ENCODE measurements at places on chromosomes 11 and 22.

DNA sequence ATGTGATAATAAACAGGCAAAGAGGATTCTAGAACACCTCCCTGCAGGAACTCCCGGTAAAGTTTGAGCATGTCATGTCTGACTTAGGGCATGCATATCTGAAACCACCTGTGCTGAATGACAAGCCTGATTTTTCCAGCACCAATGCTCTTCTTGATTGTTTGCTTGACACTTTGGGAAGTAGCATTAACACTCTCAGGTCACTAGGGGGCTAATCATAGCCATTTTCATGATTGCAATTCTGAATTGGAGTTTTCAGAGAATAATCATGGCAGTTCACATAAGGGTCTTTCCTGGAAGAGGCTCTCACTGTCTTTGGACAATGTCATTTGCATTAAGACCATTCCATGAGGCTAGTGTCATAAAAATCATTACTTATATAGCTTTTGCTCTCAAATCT lies 234.4 kb upstream of the MTNR1B start:
- no peak for DNase-seq

- DNase-seq = no peak
Observed at GRCh38 chr11:66239511-66239910, 28.9 kb upstream of the RAB1B start.

DNA sequence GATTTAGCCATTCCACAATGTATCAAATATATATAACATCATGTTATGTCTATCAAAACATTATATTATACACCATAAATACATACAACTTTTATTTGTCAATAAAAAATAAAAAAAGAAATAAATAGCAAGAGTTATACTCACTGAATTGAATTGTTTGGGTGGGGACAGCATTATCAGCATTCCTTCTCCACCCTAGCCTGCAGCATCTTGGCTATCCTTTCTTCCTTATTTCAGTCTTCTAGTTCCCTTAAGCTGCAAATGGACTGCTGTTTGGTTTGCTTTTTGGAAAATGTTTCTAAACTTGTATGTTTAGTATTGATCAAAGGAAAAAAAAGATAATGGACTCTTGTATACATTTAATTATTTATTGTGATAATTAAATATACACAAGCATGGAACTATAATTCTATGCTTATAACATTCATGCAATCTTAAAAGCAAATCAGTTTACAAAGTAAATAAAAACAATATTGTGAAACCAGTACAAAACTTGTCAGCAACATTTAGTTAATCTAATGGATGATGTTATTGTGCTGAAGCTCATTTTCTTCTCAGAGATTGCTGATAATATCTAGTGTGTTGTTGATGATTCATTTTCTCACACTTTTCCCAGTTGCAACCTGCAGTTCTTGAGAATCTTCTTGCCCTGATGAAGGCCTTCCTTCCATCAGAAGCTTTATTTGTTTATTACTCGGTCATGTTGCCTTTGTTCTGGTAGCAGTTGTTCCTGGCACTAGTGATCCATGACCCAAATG lies 5.0 kb downstream of the ARHGAP42 start:
- no peak for DNase-seq

GRCh38 chr22:48714231-48714630 lies 1113.4 kb downstream of the BRD1 start:
- DNase-seq = no peak

- no peak for DNase-seq
Observed at GRCh38 chr11:34324466-34324865, 33.3 kb downstream of the ABTB2 start.

DNA sequence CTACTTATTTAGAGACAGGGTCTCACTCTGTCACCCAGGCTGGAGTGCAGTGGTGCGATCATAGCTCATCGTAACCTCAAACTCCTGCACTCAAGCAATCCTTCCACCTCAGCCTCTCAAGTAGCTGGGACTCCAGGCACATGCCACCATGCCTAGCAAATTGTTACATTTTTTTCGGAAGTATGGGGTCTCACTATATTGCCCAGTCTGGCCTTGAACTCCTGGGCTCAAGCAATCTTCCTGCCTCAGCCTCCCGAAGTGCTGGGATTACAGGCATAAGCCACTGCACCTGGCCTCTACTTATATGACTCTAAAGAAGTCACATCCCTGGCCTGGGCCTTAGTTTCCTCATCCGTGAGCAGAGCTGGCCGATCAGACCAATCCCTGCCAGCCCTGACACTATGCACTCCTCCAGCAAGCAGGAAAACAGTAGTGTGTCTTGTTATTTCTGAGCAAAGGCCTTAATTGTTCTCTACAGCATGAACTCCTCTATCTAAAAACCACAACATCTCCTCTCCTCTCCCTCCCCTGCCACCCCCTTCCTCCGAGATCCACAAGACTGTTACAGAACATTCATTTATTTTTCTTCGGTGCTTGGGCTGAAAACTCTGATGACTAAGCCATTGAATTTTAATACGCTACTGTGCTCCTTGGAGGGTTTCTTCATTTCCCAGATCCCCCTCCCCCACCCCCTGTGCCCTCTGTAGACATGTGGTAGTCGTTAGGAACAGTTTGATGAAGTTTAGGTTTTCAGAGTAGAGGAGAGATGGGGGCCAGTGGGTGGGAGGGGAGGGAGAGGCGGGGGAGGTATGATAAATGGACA lies 91.5 kb downstream of the ABTB2 start:
- no peak for DNase-seq

- peak; percentile 42 for DNase-seq
Observed at GRCh38 chr11:36258730-36259360, 30.4 kb downstream of the COMMD9 start.

DNA sequence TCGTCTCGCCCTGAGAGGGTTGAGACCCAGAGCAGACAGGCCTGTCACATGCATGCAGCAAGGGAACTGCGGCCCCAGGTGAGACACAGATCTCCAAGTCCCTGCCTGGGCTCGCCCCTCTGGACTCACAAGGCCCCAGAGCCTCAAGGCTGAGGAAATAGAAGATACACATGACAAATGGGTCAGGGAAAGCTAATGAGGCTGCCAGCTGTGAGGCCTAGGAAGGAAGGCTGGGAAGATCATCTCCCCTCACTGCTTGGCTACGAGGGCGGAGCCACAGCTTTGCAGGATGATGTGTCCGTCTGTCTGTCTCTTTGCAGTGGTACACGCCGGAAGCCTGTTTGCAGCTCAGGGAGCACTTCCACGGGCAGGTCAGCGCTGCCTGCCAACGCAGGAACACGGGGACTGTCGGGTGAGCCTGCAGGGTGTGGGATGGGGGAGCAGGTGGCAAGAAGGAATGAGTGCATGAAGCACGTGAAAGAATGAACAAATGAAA lies 4.5 kb downstream of the RAB36 start:
- no peak for DNase-seq

DNA sequence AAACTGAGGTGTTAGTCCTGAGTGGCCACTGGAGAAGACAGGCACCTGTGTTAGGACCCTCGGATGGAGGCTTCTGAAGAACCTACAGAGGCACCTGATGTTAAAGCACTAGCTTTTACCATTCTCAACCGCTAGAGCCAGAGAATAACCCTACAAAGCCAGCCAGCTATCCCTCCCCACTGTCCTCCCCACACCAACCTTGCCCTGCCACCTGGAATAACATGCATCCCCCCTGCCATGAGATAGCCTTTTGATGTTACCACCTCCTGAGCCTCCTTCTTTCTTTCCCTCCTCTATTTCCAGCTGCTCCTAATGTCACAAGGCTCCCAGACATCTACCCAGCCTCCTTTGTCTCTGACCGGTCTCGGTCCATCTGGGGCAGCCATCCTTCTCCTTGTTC lies 28.1 kb downstream of the COMMD9 start:
- no peak for DNase-seq

DNA sequence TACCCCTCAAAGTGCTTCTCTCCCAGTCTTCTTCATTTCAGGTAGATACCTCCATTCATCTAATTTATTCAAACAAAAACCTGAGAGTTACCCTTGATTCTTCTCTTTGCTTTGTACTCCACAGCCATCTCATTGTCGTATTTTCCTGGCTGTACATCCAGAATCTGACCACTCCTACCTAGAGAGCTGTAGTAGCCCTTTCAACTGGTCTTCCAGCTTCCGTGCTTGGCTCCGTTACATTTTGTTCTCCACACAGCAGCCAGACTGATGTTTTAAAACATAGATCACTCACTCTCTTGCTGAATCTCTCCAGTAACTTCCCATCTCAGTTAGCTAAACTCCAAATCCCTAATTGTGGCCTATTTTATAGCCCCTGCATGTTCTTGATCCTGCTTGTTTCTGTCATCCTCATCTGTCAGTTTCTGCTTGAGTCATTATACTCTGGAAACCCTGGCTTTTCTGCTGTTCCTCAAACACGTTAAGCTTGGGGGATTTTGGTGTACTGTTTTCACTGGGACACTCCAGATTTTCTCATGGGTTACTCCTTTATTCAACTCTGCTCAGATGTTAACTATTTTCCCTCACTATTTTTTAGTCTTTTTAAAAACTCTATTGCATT lies 7.4 kb downstream of the SPCS2 start:
- no peak for DNase-seq

DNA sequence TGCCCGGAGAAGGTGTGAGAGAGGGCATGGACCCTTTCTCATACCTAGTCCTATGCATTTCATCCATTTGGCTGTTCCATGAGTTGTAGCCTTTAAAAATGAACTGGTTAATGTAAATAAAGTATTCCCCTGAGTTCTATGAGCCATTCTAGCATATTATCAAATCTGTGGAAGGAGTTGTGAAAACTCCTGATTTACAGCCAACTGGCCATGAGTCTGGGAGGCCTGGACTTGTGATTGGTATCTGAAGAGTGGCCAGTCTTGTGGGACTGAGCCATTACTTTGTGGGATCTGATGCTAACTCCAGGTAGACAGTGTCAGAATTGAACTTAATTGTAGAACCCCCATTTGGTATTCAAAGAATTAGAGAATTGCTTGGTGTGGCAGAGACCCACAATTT lies 48.4 kb downstream of the FAM118A start:
- no peak for DNase-seq

DNA sequence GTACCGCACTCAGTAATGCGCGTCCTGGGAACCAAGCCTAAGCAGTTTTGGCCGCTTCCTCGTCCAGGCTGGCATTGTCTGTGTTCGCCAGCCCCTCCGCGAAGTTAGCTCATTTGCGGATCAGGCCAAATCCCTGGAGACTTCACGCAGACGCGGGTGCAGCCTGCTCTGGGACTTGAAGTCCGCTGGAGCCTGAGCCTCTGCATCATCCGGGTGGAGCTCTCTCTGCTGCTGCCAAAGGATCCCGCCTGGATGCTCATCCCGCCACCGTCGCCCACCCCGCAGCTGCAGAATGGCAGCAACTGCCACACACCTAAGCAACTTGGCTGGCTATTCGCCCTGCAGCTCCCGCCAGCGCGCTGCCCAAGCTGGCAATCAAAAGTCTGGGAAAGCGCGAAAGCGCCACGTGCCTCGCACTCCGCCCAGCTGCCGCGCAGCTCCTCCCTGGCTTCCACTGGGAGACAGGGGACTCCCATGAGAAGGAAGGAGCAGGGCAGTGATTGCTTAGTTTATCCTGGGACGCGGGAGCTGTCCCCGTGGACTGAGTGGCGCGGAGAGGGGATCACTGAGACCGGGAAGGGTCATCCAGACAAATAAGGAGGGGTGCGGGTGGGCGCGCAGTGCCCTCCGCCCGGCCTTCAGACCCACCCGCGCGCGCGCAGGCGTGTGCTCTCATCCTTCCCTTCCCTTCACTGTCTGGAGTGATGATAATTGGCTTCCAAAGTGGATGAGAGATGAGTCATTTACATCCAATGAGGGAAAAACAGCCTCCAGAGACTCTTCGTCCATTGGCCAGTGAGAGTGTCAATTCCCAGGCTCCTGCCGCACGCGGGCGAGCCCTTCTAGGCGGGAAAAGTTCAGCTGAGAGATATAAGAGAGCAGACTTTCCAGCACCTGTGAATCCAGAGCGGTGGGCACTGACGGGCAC lies 23.2 kb upstream of the GLYATL1B start:
- no peak for DNase-seq

GRCh38 chr11:92224054-92224406 lies 588 bp upstream of the FAT3 start:
- DNase-seq = no peak

- DNase-seq = no peak
Observed at GRCh38 chr11:128246810-128247594, 340.4 kb downstream of the ETS1 start.

DNA sequence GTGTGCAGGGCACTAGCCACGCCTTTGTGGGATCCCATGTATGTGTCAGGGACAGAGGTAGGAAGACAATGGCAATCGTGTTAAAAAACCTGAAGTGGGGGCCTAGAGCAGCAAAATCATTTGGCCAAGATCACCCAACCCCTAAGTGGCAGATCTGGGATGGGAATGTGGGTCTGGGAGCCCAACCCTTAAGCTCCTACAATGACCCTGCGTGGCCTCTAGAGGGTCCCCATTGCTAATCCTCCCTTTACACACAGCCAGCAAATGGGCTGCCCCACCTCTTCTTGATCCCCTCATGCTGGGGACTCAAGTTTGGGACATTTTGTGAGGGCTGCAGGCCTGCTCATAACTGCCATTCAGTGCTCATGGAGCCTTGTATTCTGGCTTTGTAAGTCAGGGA lies 73.2 kb upstream of the SUSD2 start:
- DNase-seq = no peak

DNA sequence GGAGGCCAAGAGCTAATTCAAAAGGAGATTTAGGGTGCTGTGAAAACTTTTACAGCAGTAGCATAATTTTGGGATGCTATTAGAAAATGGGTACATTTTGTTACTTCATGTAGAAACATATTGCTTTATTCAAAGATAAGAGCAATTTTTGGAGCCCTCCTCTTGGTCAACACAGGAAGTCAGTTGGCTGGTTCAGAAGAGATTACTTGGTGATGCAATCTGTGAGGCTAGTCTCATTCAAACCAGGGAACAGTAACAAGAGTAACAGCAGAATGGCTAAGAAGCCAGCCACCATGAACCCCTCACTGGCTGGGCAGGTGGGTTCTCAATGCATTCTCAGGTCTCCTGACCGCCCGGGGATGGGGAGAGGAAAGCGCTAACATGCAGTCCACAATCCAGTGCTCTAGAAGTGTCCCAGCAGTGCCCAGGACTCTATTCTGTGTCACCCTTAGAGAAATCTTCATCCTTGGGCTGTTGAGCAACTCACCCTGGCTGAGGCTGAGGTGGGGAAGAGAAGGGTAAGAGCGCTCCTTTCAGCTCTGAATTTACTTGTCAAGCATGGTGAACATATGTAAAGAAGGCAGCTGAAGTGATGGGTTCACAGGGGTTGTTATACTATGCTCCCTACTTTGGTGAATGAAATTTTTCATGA lies 262.2 kb upstream of the UBASH3B start:
- no peak for DNase-seq

GRCh38 chr11:75667255-75667830 lies 1.5 kb downstream of the MAP6 start:
- peak; percentile 27 for DNase-seq

GRCh38 chr11:58058276-58059006 lies 27.7 kb downstream of the OR6Q1 start:
- no peak for DNase-seq

DNA sequence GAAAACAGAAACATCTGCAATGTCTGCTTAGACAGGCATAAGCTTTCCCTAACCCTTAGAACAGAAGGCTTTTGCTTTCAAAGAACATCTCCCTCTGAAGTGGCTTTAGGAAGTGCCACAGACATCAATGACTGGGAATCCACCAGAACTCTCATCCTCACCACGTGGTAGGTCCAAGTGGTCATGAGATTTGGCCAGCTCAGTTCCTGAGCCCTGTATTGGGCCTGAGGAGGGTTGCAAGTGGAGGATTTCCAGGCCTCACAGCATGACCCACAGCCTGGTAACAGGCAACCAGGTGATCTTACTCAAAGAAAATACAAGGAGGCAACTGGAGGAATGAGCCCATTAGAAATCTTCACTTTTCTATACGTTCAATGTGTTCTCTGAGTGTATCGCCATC lies 1.6 kb downstream of the CASP1 start:
- no peak for DNase-seq
